ENCODE measurements at places on chromosomes 7 and 10. TPM values are rescaled to one million over a fixed set of nuclear protein-coding genes. Genes with fewer than 3 reads are reported as not detected.

DNA sequence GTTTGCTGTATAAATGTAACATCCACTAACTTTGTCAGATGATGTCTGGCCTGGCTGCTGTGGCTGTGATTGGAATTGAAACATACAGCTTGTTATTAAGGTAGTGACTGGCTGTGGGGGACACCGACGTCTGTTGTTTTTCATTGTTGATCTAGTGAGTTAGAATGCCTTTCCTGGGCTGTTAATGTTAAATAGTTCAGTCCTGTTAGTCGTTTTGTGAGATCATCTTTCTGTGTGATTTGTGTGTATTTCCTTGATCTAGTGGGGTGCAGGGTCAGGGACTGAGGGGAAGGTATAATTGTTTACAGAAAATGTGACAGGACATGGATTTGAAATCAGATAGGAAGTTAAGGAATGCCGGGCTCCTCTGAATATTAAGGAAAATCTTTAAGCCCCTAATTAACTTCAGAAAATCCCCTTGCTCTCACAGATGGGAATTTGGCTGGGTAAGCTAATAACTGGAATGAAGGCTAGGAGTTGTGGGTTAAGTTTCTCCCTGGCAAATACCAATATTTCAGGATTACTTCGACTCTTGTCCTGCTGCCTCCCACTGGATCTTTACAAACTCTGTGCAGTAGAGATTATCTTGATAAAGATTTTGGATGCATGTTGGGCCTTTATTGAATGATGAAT lies 163.1 kb downstream of the AUTS2 start:
- DNase-seq: no peak

ABCC2 gene
- total RNA-seq: 10.4 TPM

FAM25A gene
- not detected for total RNA-seq

DNA sequence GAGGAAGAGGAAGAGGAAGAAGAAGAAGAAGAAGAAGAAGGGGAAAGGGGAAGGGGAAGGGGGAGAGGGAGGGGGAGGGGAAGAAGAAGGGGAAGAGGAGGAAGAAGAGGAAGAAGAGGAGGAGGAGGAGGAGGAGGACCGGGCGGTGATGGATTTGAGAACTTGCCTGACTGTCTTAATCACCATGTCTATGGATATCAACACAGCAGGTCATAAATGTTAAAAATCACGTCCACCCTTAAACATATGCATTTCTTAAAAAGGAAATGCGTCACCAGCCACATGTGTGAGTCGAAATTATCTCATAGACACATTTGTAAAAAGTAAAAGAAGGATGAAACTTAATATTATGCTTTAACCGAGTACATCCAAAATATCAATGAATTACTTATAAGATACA lies 42.1 kb upstream of the INSIG1 start:
- no peak for DNase-seq

RBP3 gene
- total RNA-seq: not detected

- no peak for DNase-seq
These were observed 55.1 kb downstream of the FAM53B start for GRCh38 chr10:124688889-124689670.

- no peak for DNase-seq
These were observed 72.7 kb downstream of the STK17A start for GRCh38 chr7:43655584-43655983.

HOXA4 gene
- 10.0 TPM for total RNA-seq

DNA sequence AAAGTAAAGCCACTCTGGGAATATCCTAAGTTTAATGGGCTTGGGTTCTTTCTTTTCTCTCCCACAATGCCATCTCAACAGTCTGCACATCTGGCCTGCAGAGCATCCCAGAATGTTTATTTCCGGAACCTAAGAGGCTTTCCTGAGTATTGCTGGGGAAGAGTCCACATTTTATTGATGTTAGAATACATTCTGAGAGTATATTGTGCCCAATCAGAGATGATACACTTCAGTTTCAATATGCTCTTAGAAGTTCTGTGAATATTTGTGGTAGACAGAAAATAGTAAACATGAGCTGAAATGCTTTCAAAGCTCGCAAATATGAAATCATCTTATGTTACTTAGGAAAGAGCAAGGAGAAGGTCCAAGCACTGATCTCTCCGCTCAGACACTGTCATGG lies 200.6 kb downstream of the TWIST1 start:
- no peak for DNase-seq

- no peak for DNase-seq
These were observed 35.8 kb downstream of the GBF1 start for GRCh38 chr10:102281102-102281487.

GRCh38 chr7:112386619-112387018 lies 63.6 kb upstream of the IFRD1 start:
- no peak for DNase-seq

DNA sequence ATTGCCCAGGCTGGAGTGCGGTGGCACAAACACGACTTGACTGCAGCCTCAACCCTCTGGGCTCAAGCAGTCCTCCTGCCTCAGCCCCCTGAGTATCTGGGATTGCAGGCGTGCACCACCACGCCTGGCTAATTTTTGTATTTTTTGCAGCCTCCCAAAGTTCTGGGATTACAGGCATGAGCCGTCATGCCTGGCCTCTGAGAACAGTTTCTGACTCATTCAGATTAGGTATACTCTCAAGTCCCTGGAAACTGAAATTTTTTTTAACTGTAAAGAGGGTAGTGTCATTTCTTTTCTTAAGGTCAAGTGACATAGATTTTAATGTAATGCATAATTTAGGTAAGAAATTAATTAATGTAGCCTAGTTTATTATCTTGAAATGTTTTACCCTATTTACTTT lies 104.7 kb downstream of the SEPTIN7 start:
- DNase-seq: no peak

DNA sequence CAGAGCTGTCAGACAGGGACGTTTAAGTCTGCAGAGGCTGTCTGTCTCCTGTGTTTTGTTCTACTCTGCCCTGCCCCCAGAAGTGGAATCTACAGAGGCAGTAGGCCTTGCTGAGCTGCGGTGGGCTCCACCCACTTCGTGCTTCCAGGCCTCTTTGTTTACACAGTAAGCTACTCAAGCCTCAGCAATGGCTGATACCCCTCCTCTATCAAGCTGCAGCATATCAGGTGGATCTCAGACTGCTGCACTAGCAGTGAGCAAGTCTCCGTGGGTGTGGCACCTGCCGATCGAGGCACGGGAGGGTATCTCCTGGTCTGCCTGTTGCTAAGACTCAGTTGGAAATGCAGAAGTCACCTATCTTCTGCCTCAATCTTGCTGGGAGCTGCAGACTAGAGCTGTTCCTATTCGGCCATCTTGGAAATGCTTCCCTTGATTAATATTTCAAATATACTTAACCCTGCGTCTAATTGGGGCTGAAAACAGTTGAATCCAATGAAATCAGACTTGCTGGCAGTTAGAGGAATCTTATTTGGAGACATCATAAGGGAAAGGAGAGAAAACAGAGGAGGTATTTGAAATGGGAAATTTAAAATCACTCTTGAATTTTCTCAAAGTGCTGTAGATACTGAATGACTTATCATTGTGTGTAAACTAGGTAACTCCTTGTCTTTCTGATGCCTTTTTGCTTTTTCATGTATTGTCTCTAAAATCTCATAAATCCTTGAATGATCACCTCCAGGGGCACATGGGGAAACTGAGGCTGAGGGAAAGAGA lies 13.8 kb upstream of the CYP3A5 start:
- DNase-seq: no peak

DNA sequence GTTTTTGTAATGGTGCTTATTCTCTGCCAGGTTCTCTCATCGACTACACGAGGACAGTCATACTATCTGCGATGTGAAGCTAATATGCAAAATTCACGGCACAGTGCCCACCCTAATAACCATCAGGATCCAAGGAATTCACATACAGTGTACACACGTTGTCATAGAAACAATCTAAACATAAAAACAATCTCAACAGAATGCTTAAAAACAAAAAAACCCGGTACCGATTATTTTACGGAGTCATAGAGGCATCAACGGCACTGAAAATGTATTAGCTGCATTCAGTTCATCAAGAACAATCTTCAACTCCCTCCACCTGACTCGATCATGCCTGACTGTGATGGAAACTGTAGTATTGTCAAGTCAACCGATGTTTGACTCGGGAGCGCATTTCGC lies 628 bp downstream of the MRPS33 start:
- DNase-seq: no peak

SBDS gene
- 161 TPM for total RNA-seq

CREB5 gene
- 20.1 TPM for total RNA-seq

CCL24 gene
- total RNA-seq: 0.67 TPM

DNA sequence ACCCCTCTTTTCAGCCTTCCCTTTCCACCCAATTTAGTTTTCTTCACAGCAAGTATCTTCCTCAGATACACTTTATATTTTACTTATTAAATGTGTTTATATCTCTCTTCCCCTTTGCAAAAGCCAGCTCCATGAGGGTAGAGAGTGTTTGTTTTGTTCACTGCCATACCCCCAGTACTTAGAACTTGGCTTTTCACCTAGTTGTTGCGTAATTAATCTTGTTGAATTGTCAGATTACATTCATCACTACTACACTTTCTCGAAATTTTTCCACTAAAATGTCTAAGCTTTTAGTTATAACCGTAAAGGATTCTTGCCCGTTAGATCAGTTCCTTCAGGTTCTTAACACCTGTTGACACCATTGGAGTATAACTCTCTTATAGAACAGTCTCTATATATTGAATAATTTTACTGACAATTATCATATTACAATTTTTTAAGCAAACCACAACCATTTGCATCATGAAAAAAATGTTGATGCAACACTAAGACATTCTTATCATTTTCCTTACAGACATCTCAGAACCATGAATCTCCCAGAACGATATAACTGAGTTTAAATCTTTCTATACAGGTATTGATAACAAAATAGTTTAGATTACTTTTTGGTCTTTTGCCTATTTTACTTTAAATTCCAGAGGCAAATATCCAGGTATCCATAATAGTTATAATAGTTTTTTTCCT lies 29.9 kb downstream of the VWDE start:
- no peak for DNase-seq
